ENCODE measurements at places on chromosomes 2 and 18. TPM values are rescaled to one million over a fixed set of nuclear protein-coding genes. Genes with fewer than 3 reads are reported as not detected.

DNA sequence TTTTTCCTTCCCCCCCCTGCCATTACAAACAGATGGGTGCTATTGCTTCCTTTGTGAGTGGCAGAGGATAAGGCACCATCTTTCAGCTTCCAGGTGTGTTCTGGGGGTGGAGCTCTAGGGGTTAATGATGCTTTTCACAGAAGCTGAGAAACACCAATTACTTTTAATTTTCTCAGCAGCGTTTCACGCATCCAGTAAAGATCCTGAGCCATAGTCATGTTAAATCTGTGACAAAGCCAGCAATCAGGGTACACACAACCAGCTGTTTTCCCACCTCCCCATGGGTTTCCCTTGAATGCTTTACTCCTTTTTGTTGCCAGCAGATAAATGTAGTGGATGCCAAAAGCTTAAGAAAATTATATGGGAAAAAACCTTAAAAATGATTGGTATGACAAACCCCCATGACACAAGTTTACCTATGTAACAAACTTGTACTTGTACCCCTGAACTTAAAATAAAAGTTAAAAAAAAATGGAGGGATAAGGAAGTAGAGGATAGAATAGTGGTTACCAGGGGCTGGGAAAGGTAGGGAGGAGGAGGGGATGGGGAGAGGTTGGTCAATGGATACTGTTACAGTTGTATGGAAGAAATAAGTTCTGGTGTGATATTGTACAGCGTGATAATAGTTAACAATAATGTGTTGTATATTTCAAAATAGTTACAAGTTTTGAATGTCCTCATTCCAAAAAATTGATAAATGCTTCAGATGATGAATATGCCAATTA, 70.0 kb downstream of the ACOXL start:
- DNase-seq: no peak

Gene BOLL
- not detected for total RNA-seq

- DNase-seq: no peak
These were observed 37.3 kb downstream of the ADD2 start for GRCh38 chr2:70730730-70731129.

Gene MYO3B
- 0.05 TPM for total RNA-seq

DNA sequence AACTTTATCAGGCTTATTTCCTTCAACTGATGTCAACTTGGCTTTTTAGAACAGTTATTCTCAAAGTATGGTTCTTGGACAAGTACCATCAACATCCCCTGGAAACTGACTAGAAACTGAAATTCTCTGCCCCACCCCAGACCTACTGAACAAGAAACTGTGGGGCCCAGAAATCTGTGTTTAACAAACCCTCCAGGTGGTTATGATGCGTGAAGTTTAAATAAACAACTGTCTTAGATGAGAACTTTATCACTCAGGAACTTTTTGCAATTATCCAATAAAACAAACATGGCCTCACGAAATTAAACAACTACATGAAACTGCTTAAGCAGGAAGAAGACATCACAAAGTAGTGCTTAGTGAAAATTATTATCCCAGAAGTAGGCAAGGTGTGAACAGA, 4.4 kb downstream of the HIBCH start:
- no peak for DNase-seq

GRCh38 chr2:177828557-177828956, 244.0 kb downstream of the PDE11A start:
- DNase-seq: no peak

- DNase-seq: no peak
These were observed 7.1 kb upstream of the CSRNP3 start for GRCh38 chr2:165462443-165462842.

Gene RABL2A
- 5.3 TPM for total RNA-seq

DNA sequence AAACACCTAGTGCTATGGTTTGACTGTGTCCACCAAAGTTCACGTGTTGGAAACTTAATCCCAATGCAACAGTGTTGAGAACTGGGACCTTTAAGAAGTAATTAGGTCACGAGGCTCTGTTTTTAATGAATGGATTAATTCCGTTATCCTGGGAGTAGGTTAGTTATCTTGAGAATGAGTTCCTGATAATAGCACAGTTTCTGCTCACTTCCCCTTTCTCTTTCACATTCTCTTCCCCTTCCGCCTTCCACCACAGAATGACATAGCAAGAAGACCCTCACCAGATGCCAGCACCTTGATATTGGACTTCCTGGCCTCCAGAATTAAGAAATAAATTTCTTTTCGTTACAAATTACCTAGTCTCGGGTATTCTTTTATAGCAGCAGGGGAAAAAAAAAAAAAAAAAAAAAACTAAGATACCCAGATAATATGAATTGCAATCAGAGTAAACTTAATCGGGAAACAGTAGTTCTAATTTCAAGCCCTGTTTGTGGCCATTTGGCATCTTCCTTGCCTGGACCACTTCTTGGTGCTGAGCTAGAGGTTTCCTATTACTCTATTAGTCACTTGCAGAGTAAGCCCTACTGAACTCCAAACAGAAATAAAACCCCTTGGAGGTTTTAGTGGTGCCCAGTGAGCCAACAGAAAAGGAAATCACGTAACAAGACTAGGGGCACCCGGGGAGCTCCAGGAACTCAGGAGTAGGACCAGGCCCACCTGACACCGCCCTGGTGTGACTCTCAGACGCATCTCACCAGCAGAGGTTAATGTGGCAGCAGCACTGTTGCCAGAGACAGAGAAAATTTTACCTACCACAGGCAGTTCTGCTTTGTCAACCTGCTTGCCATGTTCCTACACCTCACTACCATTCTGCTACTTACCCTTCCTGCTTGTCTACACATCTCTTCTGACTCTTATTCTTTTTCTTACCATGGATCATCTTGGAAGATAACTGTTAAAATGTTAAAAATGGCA, 147.6 kb upstream of the CAB39 start:
- DNase-seq: no peak

Gene SLC19A3
- 1.2 TPM for total RNA-seq

GRCh38 chr2:10963155-10963554, 51.4 kb downstream of the KCNF1 start:
- DNase-seq: no peak

DNA sequence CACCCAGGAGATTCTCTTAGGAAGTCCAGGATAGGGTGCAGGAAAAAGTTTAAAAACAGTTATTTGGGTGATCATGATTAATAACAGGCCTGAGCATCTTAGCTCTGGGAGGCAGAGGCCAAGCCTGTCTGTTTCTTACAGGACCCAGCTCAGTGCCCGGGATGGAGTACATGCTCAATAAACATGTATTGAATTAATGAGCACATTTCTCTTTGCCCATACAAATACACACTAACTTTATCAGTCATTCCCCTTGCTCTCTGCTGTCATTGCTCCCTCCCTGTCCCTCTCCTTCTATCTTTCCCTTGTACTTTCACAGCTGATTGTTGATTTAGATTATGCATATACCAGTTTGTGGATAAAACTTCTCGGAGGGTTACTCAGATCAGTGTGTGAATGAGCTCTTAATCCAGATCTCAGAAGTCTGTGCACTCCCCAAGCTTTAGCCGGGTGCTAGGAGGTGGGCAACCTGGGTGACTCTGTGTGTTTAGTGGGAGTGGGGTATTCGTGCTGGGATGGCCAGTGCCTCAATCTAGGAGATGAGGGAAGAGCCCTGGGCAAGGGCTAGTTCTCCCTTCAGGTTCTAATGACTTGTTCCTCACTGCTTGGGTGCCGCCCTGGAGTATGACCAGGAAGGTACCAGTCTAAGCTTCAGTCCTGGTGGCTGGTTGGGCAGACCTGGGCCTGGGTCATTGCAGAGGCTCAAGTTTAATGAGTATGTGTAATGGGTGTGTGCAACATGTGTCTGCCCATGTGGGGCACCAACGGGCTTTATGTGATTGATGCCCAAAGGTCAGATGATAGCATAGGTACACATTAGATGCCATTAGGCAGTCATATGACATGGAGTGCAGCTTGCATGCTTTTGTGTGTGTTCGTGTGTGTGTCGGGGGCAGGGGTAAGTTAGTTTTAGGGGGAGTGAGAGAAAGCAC, 10.6 kb downstream of the EMX1 start:
- no peak for DNase-seq

DNA sequence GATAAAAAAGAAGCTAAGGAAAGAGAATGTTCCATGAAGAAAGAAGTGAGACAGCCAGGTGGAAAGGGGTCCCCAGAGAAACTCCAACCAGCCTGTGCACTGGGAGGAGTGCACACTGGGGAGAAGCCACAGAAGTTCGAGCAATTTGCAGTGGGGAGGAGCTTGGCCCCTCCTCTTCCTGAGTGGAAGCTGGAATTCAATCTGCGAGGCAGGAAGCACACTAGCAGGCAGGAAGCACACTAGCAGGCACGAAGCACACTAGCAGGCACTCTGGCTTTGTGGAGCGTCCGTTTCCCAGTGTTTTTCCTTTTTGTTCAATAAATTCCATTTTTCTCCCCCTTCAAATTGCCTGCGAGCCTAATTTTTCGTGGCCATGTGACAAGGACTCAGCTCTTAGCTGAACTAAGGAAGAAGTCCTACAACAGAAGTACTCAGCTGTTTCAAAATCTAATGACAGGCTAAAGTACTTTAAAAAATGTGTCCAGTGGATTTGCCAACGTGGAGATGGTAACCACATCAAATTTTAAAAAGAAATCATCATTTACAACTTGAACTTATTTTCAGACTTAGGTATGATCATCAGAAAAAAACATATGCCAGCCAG, 21.4 kb upstream of the SPIRE1 start:
- peak; percentile 67 for DNase-seq

GRCh38 chr2:124091721-124092120, 66.6 kb downstream of the CNTNAP5 start:
- DNase-seq: no peak

DNA sequence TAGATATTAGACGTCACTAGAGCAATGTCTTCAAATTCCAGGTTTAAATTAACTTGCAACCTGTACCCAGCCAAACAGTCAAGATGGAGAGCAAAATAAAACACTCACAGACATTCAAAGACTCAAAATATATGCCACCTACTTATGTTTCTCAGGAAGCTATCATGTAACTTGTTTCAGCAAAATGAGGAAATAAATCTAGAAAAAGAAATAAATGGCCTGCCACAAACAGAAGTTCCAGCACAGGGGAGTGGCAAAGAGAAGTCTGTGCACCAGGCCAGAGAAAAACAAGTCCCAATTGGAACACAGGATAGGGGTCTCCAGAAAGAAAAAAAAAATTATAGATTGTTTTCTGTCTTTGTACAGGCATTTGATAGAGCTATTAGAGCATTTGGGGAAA, 96.7 kb downstream of the LRP2 start:
- DNase-seq: no peak

- DNase-seq: no peak
These were observed 3.3 kb downstream of the SLC8A1 start for GRCh38 chr2:40448476-40449079.

DNA sequence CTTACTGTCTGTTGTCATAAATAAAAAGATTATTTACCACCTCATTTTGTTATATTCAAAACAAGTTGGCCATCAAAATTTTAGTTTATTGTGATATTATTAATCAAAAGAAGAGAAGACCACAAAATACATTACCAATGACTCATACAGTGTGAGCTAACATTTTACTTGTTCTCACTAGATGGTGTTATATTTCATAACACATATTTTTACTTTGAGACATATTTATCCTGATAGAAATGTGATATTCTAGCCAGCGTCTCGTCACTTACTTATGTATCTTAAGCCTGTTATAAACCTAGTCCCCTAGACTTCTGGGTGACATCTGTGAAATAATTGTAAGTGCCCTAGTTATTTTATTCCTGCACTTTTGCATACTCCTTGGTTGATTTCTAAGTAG, 263.2 kb downstream of the CDH7 start:
- DNase-seq: no peak

Gene ABCB11
- total RNA-seq: 0.25 TPM

GRCh38 chr2:63053081-63053888, 2.7 kb downstream of the OTX1 start:
- DNase-seq: no peak

- DNase-seq: no peak
These were observed 73.4 kb downstream of the VWC2L start for GRCh38 chr2:214484239-214484638.

- DNase-seq: no peak
These were observed 106.8 kb downstream of the NCKAP5 start for GRCh38 chr2:133461484-133461883.

GRCh38 chr18:34220081-34220815, 4.5 kb downstream of the NOL4 start:
- no peak for DNase-seq

DNA sequence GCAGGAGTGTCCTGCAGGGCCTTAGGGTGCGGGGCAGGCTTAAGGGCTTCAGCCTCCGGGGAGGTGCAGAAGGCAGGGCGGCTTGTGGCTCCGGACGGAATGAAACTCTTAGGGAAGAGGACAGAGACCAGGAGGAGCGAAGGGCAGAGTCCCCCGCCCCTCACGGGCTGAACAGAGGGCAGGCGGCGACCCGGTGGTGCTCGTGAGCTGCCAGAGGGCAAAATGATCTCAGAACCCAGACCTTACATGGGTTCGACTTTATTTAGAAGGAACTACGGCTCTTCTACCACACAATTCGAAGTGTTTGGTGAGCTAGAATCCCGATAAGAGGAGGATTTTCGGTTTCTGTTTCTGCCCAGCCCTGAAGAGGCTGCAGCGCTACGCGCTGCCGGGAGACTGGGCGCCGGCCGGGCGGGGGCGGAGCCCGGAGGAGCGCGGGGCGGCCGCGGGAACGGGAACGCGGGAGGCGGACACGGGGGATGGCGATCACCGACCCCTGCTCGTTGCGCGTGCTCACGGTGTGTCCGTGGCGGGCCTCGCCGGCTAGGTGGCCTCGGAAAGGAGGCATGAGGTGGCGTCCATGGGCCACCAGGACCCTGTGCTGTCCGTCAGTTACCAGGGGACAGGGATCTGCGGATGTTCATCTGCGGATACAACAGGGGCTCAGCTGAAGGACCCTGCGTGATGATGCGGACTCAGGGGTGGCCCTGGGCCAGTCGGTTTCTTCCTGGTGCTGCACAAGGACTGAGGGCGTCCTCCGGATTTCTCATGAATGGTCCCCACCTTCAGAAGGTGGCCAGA, 4.2 kb upstream of the SP100 start:
- peak; percentile 83 for DNase-seq

Gene SYT4
- 1.9 TPM for total RNA-seq

DNA sequence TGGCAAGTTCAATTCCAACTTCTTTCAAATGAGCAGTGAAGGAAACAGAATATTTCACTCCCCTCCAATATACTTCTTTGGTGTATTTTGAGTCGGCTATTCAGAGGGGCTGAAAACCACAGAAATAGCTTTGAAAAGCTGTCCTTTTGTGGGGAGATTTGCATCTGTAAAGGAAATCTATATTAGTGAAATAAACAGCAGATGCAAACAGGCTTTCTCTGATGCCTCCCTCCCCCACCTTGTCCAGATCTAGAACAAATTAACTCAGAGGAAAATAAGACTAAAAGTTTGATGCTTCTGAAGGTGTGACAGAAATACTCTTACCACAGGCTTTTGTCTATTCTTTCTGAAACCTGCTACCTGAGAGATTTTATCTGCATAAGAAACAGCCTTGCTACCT, 808.5 kb downstream of the CPS1 start:
- no peak for DNase-seq

DNA sequence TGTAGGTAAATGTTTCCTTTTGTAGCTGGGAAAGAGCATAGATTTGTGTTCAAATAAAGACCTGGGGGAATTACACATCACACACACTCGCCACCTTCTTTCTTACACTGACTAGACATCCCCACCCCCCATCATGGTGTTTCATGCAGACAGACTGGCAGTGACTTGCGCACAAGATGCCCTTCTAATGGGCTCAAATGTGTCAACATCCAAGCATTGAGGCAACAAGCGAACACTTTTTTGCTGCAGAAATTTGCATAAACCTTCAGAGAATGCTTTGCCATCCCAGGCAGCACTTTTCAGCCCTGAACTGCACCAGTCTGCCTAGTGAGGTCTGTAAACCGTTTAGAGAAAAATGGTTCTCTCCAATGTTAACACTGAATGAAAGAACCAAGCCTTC, 4.5 kb downstream of the HOXD8 start:
- no peak for DNase-seq

GRCh38 chr18:813172-814071, 1.4 kb upstream of the YES1 start:
- no peak for DNase-seq

All from left ventricle myocardium superior (tissue), 1 donor.